Cortex of kidney (tissue), 1 donor: ENCODE measurements at places on chromosomes 12 and 14.

DNA sequence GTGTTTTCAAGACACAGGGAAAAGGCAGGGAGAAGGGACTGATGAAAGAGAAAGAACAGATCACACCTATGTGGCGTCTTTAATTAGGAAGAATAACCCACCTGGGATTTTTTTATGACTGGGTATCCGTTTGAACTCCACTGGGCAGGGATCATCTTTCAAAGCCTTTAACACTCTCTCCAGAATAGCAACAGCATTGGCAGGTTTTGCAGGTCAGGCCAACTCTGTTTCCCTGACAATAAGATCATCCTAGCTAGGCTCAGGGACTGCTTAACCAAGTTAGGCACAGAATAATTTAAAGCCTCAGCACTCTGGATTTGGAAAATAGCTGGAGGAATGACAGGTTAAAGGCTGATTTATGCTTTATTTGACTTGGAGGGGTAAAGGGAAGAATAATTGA, 117.6 kb downstream of the SUDS3 start:
- DNase-seq: no peak

GRCh38 chr12:123894823-123895345, 77.7 kb downstream of the CCDC92 start:
- no peak for DNase-seq

DNA sequence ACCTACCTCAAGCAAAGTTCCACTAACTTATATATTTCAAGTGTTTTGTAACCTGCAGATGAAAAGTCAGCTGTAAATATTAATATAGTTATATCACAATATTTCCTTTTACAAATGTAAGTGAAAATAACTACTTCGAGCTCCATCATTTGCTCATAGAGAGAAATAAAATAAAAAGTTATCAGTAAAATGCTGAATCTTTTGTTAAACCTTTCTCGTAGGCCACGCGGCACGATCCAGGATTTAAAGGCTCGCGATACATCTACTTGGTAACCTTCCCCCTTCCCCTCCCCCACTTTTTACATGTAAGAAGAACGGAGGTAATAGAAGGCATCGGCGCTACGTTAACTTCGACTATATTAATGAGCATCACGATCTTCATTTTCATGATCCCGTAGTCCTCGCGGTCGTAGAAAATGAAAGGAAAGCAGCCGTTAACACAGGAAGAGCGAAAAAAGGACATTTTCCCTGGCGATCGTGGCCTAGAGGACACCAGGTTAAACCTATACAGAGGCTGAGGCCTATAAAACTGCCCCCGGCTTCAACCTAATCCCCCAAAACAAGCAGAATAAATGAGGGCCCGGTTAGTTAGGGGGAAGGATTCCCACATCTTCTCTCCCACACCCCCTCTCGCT, 508 bp downstream of the HNRNPC start:
- DNase-seq: no peak

GRCh38 chr14:105375635-105376057, 22.7 kb upstream of the TEX22 start:
- no peak for DNase-seq

GRCh38 chr12:6932766-6933165, 5.0 kb downstream of the ATN1 start:
- DNase-seq: no peak

DNA sequence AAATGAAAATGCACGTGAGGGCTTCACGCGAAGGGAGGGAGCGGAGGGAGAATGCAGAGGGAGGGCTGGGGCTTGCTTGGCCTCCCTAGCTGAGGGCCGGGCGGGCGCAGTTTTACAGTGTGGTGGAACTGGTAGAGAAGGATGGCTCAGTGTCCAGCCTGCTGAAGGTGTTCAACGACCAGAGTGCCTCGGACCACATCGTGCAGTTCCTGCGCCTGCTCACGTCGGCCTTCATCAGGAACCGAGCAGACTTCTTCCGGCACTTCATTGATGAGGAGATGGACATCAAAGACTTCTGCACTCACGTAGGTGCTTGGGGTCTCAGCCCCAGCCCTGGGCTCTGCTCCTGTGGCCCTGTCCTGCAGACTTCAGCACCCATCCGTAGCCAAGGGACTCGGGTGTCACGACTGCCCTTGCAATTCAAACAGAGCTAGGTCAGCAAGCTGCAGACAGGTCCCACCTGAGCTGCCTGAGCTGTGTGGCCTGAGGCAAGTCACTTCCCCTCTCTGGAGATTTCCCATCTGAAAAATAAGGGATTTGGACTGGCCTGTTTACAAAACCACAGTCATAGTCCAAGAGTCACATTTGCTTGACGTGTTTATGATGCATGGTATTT, 18.4 kb downstream of the OTUB2 start:
- DNase-seq: no peak

GRCh38 chr12:126051611-126052107, 986.4 kb downstream of the AACS start:
- no peak for DNase-seq

DNA sequence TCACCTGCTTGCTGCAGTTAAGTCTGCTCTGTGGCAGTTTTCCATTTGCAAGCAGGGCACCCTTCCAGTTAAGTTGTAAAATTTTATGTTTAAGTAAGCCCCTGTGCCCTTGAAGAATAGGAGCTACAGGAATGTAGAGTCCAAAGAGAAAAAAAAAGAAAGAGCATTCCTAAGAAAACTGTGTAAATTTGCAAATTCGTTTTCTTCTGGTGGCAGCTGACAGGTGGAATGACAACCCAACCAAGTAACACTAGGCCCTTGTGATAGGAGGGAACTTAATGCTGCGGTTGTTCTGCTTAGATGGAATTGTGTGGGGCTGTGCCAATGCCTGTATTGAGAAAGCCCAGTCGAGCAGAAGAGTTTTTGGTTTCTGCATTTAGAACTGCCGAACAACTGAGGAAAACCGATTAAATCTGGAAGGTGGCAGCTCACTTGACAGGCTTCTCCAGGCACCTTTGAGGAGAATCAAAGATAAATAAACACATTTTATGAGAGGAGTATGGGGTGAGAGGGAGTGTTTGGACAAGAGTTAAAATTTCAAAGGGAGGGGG, 280.0 kb downstream of the RAD51B start:
- DNase-seq: no peak

GRCh38 chr14:82003426-82003825, 469.8 kb upstream of the SEL1L start:
- DNase-seq: no peak

GRCh38 chr14:38336298-38336697, 80.4 kb upstream of the CLEC14A start:
- no peak for DNase-seq

- no peak for DNase-seq
Measured at GRCh38 chr12:62135553-62136200, 124.5 kb upstream of the USP15 start.
